ENCODE measurements at places on chromosomes 12 and 14.

DNA sequence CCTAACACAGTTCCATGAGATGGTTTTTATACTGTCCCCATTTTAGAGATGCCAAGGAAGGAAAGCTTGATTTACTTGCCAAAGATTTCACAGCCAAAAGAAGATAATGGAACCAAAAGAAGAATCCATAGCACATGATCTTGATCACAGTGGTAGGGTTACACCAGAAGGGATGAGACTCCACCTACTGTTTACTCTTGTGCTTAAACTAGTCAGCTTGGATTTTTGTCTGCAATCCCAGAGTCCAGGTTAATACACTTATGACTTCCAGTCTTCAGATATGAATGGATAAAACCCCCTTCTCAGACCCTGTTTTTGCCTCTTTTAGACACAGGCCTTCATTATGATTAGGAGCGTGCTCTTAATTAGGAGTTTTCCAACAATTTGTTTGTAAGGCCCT, 454.2 kb downstream of the AEBP2 start:
- DNase-seq, result no peak

DNA sequence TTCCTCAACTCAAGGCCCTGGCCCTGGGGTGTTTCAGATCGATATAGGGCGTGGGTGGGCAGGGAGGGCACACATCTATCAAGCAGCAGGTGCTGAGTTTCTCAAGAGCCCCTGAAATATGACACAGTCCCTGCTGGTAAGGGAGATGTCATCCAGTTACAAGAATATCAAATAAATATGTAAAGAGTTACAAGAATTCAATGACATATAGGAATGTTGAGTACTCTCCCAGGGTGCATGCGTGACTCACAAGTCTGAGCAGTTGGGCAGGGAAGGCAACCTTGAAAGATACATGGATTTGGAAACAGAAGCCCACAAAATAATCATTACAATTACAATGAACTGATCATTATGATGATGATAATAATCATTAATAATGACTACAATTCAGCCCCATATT, 35.2 kb downstream of the MVK start:
- no peak for DNase-seq

DNA sequence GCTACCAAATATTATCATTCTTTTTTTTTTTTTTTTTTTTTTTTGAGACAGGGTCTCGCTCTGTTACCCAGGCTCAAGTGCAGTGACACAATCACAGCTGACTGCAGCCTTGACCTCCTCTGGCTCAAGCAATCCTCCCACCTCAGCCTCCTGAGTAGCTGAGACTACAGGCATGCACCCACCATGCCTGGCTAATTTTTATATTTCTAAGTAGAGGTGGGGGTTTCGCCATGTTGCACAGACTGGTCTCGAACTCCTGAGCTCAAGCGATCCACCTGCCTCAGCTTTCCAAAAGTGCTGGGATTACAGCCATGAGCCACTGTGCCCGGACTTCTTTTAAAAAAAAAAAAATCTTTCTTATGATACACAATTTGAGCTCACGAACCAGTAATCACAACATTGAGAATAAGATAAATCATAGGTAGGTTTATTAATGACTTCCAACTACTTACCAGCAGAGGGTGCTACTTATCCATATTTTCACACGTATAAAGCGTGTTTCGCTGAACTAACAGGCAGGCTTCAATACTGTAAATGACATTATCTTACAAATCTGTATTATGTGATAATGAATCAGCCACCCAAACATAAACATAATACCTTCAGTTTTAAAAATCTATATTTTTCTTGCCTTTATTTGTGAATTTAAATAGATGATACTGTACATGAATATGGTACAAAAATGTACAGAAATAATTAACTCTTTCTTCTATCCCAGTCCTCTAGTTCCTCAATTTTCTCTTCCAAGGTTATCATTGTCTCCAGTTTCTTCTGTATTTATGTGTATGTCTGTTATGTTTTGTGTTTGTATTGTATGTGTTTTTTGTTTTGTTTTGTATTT, 42.5 kb upstream of the BCAT1 start:
- DNase-seq, result peak; percentile 41

DNA sequence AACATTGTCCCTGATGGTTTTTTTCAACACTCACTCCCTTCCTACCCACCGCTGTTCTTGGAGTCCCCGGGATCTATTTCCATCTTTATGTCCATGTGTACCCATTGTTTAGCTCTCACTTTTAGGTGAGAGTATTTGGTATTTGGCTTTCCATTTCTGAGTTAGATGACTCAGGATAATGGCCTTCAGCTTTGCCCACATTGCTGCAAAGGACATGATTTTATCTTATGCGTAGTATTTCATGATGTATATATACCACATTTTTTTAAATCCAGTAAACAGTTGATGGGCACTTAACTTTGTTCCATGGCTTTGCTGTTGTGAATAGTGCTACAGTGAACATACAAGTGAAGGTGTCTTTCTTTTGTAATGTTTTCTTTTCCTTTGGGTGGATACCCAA, 123.5 kb upstream of the KITLG start:
- DNase-seq, result no peak

- no peak for DNase-seq
These were observed 35.3 kb upstream of the CSRNP2 start for GRCh38 chr12:51118706-51119105.

GRCh38 chr14:31388687-31389413, 31.5 kb downstream of the HEATR5A start:
- no peak for DNase-seq

GRCh38 chr14:45906257-45906656, 653.3 kb upstream of the MIS18BP1 start:
- no peak for DNase-seq

DNA sequence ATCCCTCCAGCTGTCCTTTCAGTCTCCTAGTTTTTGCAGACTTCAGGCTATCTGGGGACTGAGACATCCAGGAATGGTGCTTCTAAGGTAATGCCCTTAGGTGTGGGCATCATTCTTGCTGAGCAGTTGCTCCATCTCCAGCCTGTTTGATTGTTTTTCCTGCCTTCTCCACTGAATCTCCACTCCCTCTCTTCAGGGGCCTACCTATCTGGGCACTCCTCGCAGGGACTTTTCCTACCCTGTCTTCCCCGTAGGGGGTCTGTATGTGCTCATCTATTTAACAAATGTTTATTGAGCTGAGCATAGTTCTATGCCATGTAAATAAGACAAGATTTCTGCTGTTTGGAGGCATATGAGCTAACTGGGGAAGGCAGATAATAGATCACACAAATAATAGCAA, 2.5 kb downstream of the FITM1 start:
- no peak for DNase-seq

GRCh38 chr12:106672314-106673025, 89.7 kb downstream of the RFX4 start:
- no peak for DNase-seq

DNA sequence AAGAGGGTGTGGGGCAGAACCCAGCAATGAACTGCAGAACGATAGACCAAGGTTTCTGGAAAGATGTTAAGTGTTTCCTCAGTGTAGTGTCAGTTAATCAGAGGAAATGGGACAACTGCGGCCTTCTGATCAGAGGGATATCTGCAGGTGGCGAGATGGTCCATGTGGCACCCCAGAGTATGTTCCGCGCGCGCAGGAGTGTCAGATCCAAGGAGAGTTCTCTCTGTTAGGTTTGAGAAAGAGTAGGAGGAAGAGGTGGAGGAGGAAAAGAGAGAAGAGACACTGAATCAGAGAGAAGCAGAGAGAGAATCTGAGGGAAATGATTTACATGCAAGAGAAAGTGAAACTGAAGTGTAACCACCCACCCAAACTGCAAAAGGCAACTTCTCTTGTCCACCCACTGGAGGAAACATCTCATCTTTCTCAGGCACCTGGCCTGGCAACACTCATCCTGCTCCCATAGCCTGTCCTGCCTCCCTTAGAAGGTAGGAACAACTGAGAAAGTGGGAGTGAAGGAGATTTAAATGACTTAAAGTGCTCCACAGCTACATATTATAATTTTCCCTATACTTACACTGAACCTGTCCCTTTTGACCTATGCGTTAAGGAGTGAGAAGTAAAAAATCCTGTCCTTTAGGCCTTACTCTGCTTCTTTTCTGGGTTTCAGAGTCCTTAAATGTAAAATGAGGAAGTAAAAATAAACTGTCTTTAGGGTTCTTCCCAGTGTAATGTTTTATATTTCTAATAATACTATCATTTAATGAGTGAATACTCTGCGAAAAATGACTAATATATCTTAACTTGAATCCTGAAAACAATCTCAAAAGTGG, 6.8 kb upstream of the TESPA1 start:
- peak; percentile 62 for DNase-seq
